ENCODE measurements at places on chromosomes 6 and 20.
A peak's percentile ranks its signal among the peaks of the same experiment; 100 is the strongest.

- no peak for DNase-seq
Observed at GRCh38 chr20:48065833-48066232, 280.6 kb upstream of the SULF2 start.

GRCh38 chr6:141610741-141611140, 522.0 kb upstream of the GJE1 start:
- DNase-seq, result no peak

GRCh38 chr20:56422076-56422823, 10.2 kb downstream of the CASS4 start:
- no peak for DNase-seq

- no peak for DNase-seq
Observed at GRCh38 chr20:54346276-54346675, 129.1 kb upstream of the DOK5 start.

DNA sequence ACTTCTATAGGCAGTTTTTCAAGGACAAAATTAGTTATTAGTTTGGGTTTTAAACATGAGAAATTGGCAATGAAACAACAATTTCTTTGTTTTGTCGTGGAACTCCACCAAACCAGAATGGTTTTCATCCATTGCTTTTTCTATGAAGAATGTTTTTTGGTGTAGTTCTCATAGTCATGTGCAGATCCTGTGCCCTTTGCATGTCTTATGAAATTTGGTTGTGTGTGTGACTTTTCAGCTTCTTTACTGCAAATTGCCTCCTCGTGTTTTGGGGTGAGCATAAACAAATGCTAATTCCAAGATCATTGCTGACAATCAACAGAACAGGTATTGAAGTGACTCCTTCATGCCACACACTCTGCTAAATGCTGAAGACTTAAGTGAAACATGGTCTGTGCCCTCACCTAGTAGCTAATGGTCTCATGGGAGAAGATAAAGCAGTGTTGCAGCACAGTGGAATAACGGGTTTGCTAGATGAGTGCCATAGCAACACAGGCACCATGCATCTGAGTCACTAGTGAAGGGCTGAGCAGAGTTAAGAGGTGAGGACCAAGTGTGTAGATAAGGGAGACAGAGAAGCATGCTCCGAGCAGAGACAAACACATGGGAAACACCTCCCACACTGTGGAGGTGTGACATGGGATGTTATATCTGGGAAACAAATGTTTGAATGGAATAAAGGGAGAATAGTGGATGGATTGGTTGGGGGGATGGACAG, 120.0 kb downstream of the SLC16A10 start:
- DNase-seq, result peak; percentile 18

DNA sequence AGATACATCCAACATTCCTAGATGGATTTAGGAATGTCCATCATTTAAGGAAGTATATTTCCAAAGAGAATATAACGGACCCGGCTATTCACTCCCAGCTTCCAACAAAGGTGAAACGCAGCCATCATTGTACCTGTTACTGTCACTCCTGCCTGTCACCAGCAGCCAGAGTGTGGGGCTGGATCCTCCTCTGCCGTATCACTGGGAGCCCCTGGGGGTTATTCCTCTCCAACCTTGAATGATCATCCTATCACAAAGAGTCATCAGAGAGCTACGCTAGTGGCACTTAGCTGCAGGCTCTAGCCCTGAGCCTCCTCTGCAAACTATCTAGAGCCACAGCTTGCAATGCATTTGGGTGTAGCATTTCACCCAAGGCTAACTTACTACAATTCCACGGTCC, 73.6 kb upstream of the NHSL1 start:
- no peak for DNase-seq

All from caudate nucleus (tissue), 63 donors.